Lung (tissue), 17 donors: ENCODE measurements at places on chromosomes 2 and 18.

GRCh38 chr2:64063924-64064331, 44.7 kb upstream of the VPS54 start:
- H3K27me3 ChIP-seq: no peaks in the 10 kb centered on the region
- H3K36me3 ChIP-seq: no peaks in the 10 kb centered on the region
- H3K27ac ChIP-seq: no peak overlapping the region
- no peak overlapping the region for H3K4me3 ChIP-seq
- peak; percentile 66 for DNase-seq
- no peaks in the 10 kb centered on the region for H3K4me1 ChIP-seq

- H3K27ac ChIP-seq: peak overlapping the region; percentile 54
- H3K27me3 ChIP-seq: no peaks in the 10 kb centered on the region
- peak overlapping the region; percentile 29 for H3K4me3 ChIP-seq
- H3K36me3 ChIP-seq: no peaks in the 10 kb centered on the region
- H3K4me1 ChIP-seq: peaks cover 18% of the 10 kb centered on the region
These were observed 625 bp upstream of the NBAS start for GRCh38 chr2:15561574-15562344.

DNA sequence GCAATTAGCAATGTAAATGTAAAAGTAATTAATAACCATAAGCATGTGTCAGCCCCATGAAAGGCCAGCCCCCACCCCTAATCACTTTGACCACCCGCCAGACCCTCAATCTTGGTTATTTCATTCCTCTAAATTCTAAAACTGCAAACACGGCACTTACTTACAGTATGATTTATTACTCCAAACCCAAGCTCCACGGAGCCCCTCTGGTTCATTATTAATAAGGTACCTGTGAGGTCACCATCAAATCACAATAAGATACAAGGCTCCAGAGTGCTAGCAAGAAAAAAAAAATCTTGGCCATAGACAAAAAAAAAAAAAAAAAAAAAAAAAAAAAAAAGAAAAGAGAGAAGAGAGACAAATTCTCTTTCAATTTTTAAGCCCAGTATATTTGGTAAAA, 879.5 kb downstream of the TDRD15 start:
- no peaks in the 10 kb centered on the region for H3K27me3 ChIP-seq
- H3K27ac ChIP-seq: no peak overlapping the region
- H3K4me3 ChIP-seq: no peak overlapping the region
- DNase-seq: no peak

GRCh38 chr2:240225131-240225530, 84.7 kb upstream of the OTOS start:
- no peak overlapping the region for H3K4me3 ChIP-seq
- DNase-seq: no peak
- H3K27me3 ChIP-seq: no peaks in the 10 kb centered on the region
- no peak overlapping the region for H3K27ac ChIP-seq
- no peaks in the 10 kb centered on the region for H3K4me1 ChIP-seq

DNA sequence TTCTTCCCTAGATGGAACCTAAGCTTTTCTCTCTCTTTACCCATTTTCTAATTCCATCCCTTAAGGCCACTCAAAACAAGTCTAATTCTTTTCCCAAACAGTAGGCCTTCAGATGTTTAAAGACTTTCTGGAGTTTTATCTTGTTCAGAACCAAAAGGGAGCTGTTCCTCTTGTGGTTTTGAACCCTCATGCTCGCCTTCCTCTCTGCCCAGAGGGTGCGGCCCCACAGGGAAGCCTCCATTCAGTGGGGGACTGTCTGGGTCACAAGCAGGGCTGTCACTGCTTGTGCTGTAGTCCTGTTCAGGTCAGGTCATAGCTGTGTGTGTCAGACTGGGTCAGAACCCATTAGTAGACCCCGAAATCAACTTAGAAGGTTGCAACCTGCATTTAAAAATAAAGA, 56.5 kb downstream of the TET3 start:
- peaks cover 20% of the 10 kb centered on the region for H3K4me1 ChIP-seq
- no peaks in the 10 kb centered on the region for H3K36me3 ChIP-seq
- H3K27me3 ChIP-seq: no peaks in the 10 kb centered on the region
- no peak overlapping the region for H3K4me3 ChIP-seq
- DNase-seq: no peak
- H3K27ac ChIP-seq: no peak overlapping the region

GRCh38 chr2:66691031-66691965, 256.4 kb downstream of the MEIS1 start:
- DNase-seq: peak; percentile 92
- H3K27me3 ChIP-seq: no peaks in the 10 kb centered on the region
- no peak overlapping the region for H3K4me3 ChIP-seq
- no peaks in the 10 kb centered on the region for H3K36me3 ChIP-seq
- H3K27ac ChIP-seq: no peak overlapping the region

DNA sequence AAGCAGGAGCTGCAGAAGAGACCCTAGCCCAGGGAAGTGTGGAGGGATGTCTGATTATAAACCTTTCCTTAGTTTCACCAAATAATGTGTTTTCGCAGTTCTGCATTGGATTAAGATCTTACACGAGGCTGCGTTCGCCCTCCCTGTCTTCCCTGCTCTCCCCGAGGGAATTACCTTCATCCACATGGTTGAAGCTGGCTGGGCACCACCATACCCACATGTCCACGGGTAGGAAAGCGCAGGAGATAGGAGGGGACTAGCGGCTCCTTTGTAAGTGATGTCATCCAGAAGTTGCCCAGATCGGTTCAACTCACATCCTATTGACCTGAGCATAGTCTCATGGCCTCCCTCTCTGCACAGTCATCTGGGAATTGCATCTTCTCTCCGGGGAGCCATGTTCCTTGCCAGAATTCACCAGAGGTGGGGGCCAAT, 1.1 kb downstream of the TTL start:
- H3K4me1 ChIP-seq: peaks cover 8% of the 10 kb centered on the region
- peak overlapping the region; percentile 88 for H3K27ac ChIP-seq
- H3K27me3 ChIP-seq: no peaks in the 10 kb centered on the region
- peaks cover 3% of the 10 kb centered on the region for H3K36me3 ChIP-seq
- peak overlapping the region; percentile 71 for H3K4me3 ChIP-seq
- peak; percentile 40 for DNase-seq

DNA sequence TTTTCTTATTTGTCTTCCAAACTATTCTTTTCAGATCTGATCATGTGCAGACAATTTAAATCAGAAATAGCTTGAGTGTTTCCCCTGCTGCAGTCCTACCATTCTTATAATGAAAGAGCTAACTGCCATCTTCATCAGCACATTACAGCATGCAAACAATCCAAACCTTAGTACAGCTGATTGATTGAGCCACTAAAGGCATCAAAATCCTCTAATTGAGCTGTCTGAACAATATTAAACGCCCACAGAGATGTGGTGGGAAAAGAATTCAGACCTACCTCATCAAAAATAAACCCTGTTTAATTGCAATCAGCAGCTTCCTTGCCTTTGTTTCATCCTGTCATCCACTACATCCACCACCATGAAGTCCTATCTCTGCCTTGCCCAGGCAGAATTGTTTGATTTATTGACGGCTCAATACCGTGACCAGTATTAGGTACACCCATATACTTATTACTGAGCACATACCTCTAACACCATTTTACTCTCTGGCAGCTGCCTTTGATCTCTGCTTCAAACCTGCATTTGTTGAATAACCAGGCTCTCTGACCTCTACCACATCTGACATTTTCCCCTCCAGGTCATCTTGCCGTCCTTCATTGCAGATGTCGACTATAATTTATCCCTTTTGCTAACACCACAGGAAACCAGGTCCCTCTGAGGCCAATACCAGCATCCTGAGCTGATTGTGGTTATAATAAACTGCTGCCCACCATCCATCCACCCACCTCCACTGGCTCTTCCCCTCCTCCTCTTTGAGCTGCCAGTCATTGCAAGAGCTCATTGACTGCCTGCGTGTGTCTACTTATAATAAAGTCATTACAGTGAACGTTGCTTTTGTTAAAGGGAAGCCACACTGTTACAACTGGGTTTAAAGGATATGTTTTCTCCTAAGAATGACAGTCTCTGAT, 78.5 kb downstream of the RBM43 start:
- no peak for DNase-seq
- no peak overlapping the region for H3K4me3 ChIP-seq
- H3K4me1 ChIP-seq: no peaks in the 10 kb centered on the region
- no peaks in the 10 kb centered on the region for H3K36me3 ChIP-seq

DNA sequence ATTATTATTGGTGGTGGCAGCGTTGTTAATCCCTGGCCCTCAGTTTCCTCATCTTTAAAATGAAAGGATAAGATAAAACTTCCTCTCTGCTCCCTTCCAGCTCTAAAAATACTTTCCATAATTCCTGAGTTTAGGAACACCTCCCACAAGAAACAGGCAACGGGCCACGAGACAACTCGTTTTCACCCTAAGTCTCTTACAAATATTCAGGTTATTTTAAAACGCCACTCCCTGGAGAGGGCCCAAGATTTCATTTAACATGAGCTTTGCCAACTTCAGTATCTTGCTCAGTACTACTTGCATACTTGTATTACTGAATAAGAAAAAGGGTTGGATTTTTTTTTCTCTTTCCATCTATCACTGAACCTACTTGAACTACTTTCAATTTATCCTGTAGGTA, 611.1 kb upstream of the FANCL start:
- no peak overlapping the region for H3K27ac ChIP-seq
- no peaks in the 10 kb centered on the region for H3K36me3 ChIP-seq
- H3K4me3 ChIP-seq: no peak overlapping the region
- H3K4me1 ChIP-seq: no peaks in the 10 kb centered on the region

GRCh38 chr2:126811101-126811500, 87.6 kb upstream of the TEX51 start:
- no peak for DNase-seq
- no peak overlapping the region for H3K4me3 ChIP-seq
- H3K36me3 ChIP-seq: no peaks in the 10 kb centered on the region
- H3K27ac ChIP-seq: no peak overlapping the region

- peaks cover 6% of the 10 kb centered on the region for H3K4me1 ChIP-seq
- no peak overlapping the region for H3K27ac ChIP-seq
- no peaks in the 10 kb centered on the region for H3K27me3 ChIP-seq
- no peak overlapping the region for H3K4me3 ChIP-seq
- peak; percentile 35 for DNase-seq
These were observed 118.9 kb upstream of the ARL5A start for GRCh38 chr2:151946899-151947812.

DNA sequence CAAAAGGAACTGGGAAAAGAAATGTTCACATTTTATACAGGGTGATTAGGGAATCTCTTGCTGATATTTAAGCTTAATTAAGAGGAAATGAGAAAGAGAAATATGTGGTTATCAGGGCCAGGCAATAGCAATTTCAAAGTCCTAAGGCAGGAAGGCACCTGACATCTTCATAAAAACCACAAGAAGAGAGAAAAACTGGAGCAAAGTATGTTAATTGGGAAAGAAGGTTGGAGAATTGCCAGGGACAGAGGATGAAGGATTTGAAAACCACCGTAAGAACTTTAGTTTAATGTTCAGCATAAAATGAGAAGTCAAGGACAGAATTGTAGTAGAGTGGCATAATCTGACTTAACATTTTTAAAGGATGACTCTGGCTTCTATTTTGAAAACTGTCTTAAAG, 691.8 kb upstream of the NRXN1 start:
- H3K27me3 ChIP-seq: no peaks in the 10 kb centered on the region
- no peak for DNase-seq
- H3K4me3 ChIP-seq: no peak overlapping the region
- no peak overlapping the region for H3K27ac ChIP-seq
- no peaks in the 10 kb centered on the region for H3K4me1 ChIP-seq
- no peaks in the 10 kb centered on the region for H3K36me3 ChIP-seq

GRCh38 chr18:13879937-13880336, 35.4 kb downstream of the MC2R start:
- no peaks in the 10 kb centered on the region for H3K4me1 ChIP-seq
- DNase-seq: no peak
- no peaks in the 10 kb centered on the region for H3K27me3 ChIP-seq
- no peaks in the 10 kb centered on the region for H3K36me3 ChIP-seq

- no peaks in the 10 kb centered on the region for H3K36me3 ChIP-seq
These were observed 884.4 kb upstream of the KLHL29 start for GRCh38 chr2:22500555-22500935.

GRCh38 chr2:30421026-30421603, 25.9 kb upstream of the LCLAT1 start:
- peak overlapping the region; percentile 74 for H3K27ac ChIP-seq
- no peaks in the 10 kb centered on the region for H3K27me3 ChIP-seq
- no peak for DNase-seq
- H3K36me3 ChIP-seq: no peaks in the 10 kb centered on the region
- H3K4me3 ChIP-seq: no peak overlapping the region

DNA sequence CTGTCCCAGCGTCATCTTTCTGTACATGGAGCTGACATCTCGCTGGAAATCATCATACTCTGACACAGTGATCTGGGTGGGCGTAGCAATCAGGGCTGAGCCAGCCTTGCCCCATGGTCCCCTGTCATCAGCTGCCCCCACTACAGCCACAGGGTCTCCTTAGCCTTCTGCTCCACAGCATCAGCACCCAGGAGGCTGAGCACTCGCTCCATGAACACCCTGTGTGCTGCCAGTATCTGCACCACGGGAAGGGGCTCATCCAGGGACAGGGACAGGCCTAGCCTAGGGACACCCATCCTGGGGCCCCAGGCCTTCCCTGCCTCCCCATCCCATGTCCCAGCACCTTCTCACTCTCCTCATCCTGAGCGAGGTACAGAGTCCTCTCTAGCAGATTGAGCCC, 11.4 kb downstream of the ALPG start:
- no peaks in the 10 kb centered on the region for H3K36me3 ChIP-seq
- no peak for DNase-seq
- peaks cover 14% of the 10 kb centered on the region for H3K27me3 ChIP-seq
- no peaks in the 10 kb centered on the region for H3K4me1 ChIP-seq
- no peak overlapping the region for H3K4me3 ChIP-seq

DNA sequence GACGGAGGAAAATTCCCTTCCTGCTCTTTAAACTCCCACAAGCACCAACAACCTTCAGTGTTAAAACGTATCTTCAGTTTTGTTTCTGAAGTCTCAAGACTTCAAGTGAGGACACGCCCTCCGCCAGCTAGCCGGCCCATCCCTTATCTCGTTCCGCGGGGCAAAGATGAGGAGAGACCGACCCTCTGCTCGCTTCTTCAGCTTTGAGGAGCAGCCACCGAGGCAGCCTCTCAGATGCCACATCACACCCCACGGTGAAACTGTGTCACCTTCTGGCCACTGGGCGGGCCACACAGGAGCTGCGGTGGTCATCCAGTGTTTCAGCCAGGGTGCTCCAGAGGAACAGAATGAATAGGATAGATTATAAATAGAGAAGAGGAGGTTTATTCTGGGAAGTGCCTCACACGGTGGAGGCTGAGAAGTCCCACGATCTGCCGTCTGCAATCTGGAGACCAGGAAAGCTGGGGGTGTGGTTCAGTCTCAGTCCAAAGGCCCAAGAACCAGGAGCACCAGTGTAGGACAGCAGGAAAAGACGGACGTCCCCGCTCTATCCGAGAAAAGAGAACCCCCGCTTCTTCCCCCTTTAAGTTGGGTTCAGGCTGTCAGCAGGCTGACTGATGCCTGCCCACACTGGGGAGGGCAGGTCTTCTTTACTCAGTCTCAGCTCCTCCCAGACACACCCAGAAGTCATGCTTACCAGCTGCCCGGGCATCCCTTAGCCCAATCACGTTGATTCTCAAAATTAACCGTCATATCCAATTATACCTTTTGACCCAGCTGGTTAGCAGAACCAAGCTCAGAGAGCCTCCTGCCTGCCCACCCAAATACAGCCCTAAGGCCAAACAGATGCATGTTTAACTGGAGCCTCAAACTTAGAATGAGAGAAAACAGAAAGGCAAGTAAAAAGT, 399.7 kb upstream of the ID2 start:
- no peaks in the 10 kb centered on the region for H3K4me1 ChIP-seq
- H3K4me3 ChIP-seq: no peak overlapping the region
- DNase-seq: no peak
- no peaks in the 10 kb centered on the region for H3K27me3 ChIP-seq

- H3K36me3 ChIP-seq: no peaks in the 10 kb centered on the region
- no peak overlapping the region for H3K27ac ChIP-seq
- H3K4me3 ChIP-seq: no peak overlapping the region
- H3K4me1 ChIP-seq: peaks cover 7% of the 10 kb centered on the region
- DNase-seq: peak; percentile 17
- H3K27me3 ChIP-seq: no peaks in the 10 kb centered on the region
These were observed 117.6 kb downstream of the METTL8 start for GRCh38 chr2:171316220-171316619.
